ENCODE measurements at places on chromosomes 2 and 18. TPM values are rescaled to one million over a fixed set of nuclear protein-coding genes. Genes with fewer than 3 reads are reported as not detected.
A peak's percentile ranks its signal among the peaks of the same experiment; 100 is the strongest.

- no peak for DNase-seq
These were observed 48.9 kb upstream of the SPATS2L start for GRCh38 chr2:200257570-200257969.

GRCh38 chr2:167140767-167141166 lies 252.5 kb downstream of the XIRP2 start:
- DNase-seq = peak; percentile 99

DNA sequence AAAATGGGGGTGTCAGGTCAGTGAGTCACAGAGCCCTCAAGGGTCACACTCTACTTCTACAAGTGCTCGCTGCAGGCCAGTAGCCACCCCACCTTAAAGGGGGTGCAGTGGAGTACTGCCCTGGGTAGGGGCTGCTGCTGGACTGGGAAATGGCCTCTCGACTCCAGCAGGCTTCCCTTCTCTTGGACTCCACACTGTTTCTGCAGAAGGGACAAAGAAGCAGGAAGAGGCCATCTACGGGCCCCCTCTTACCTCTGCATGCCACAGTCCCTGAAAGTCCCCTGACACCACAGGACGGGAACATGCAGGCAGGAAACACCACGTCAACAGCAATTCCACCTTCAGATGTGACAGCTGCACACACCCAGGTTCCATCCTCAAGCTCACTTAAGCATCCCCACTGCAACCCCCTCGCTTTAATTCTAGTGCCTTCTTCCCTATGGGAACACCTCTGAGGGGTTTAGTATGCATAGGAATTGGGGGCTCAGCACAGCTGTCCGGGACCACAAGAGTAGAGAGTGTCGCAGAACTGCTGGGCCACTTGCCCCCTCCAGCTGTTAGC lies 22.3 kb downstream of the SNED1 start:
- DNase-seq = no peak

The CD28 gene
- 0.52 TPM for total RNA-seq

The QPCT gene
- 0.13 TPM for total RNA-seq

Measured in LHCN-M2 (cell line).